AG10803 (cell line): ENCODE measurements at places on chromosomes 2 and 18.
A peak's percentile ranks its signal among the peaks of the same experiment; 100 is the strongest.

DNA sequence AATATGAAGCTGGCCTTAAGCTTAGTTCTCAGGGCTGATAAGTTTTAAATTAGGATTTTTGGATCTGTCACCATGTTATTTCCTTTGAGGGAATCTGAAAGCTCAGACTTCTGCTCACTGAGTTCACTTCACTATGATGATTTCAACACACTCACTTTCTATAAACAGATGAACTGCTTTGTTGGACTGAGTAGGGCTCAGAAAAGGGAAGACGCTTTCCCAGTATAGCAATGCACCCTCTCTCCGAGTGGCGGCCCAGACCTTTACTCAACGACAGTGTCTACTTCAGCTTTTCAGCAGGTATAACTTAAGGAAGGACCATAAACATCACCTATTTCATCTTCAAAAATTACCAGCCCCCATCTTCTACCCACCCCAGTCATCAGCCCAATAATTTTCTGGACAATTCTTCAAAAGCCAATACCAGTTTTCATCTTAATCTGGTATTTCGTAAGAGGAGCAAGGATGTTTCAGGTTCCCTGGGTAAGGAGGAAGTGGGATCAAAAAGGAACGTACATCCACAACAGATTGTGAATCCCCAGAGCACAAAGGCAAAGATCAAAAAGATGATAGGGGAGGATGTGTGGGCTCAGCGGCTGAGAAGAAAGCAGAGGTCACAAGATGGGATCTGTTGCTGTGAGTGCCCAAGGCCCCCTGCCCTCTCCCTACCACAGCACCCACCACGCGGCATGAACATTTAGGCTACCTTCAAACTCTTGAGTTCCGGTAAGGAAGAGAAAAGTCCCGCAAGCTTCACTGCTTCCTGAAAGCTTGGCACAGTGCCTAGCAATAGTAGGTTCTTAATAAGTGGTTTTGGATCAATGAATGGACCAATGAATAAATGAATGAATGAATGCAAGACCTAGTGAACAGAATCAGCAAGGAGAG lies 41.9 kb downstream of the LPIN2 start:
- no peak for DNase-seq

- DNase-seq, result peak; percentile 58
These were observed 7.0 kb upstream of the TTL start for GRCh38 chr2:112474844-112475486.

DNA sequence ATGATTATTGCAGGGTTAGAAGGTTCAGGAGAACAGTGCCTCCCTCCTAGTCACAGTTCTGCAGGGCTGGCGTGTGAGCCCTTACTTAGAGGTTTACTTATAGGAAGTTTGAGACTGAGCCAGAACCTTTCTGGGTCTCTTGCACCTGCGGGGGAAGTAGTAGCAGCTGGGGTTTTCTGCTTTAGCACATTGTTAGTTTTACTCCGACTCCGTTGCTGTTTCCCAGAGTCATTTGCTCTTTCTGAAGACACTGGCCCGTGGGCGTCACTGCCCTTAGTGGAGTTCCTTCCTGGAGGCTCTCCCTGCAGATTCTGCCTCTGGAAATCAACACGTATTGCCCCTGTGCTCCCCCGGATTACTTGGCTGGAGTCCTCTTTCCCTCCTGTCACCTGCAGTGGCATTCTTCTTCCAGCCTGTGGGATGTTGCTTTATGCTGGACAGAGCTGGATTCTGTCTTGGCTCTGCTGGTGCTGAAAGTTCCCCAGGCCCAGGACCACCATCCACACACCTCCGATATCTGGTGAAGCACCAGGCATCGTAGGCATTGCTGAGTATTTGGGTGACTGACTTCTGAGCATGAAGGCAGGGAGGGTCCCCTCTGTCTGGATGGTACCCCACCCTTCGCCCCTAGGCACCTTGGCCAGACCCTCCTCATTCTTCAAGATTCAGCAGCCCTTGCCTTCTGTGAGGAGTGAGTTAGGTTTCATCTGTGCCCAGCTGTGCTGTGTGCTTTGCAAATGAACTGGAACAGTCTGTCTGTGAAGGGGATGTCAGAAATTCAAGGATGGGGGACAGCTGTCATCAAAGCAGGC lies 51.7 kb downstream of the AGAP1 start:
- no peak for DNase-seq

DNA sequence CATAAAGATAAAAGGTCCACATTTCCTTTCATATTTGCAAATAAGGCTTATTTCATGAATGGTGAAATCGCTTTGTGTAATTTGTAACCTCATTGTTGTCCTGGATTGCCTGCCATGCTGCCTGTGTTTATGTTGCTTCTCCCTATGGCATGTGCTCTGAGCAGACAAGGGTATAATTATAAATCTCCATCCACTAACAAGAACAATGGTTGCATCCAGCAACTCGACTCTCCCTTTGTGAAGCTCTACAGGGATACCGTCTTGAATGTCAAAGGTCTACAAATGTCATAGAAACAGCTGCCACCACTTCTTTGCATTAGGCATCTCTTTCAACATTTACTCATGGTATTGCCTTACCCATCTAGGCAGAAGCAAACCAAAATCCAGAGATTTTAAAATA lies 209.6 kb downstream of the SLC8A1 start:
- DNase-seq, result no peak

- no peak for DNase-seq
These were observed 50.1 kb downstream of the PPM1B start for GRCh38 chr2:44218771-44219170.

DNA sequence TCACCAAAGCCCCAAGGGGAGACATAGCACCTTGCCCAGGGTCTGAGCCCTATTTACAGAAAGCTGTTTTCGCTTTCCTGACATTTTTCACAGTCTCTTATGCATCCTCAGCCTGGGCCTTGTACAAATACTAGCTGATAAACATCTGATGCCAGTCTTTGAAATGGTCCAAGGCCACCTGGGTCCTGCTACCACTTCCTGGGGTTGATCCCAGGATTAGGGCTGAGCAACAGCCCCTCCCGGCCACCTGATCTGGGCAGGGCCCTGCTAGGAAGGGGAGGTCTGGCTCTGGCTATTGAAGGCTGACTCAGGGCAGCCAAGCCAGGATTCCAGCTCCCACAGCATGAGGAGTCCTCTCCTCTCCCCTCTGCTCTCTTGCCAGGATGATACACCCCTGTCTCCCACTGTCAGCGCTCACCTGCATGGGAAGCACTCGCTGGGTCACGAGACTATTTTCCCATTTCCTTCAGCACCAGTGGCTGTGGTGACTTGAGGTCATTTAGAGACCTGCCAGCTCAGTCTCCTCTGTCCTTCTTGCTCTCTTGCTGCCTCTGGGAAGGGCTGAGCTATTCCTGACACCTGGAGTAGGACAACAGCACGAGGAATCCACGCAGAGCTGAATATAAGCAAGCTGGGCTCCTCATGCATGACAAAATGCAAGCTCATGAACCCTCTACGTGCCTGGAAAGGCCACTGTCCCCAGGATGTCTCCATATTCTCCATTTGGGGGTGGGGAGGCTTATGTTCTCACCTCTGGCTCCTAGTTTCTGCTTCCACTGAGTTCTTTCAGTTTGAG lies 53.0 kb upstream of the LGALSL start:
- DNase-seq, result no peak

GRCh38 chr2:164739966-164740365 lies 101.7 kb downstream of the COBLL1 start:
- peak; percentile 43 for DNase-seq

- peak; percentile 97 for DNase-seq
These were observed 96.8 kb downstream of the STPG4 start for GRCh38 chr2:47058003-47058931.

- DNase-seq, result no peak
These were observed 4.5 kb upstream of the GDF7 start for GRCh38 chr2:20662308-20662937.

DNA sequence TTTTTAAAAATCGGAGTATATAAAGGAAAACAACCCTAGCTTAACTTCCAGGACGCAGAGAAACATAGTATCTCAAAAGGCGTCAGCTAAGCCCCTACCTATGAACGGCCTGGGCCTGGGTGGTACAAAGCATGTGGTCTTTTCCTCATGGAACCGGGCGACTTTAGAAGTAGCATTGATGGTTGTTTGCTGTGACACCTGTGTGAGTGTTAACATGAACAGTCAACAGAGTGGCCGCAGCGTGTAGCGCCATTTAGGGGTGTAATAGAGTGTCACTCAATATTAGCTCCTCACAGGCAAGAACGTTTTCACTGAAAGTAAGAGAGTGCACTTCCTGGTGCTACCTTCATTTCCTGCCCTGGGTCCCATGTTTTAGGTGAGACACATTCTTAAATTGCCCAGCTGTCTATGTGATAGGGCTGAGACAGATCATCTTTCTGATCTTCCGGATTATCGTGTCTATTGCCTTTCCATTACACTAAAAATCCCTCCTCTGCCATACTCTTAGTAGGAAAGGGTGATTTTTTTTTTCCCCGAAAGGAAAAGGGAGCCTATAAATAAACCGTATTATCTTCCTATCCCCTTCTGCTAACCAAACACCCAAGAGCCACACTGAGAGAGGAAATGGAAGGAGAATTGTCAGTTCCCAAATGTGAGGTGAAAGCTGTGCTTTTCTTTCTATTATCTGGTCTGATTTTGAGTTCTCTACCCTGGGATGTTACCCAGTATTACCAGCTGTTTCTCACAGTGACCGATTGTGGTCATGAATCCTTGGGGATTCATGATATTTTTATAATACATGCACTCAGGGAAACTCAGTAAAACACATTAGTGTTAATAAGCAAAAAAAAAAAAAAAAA lies 1.3 kb downstream of the GORASP2 start:
- peak; percentile 27 for DNase-seq

GRCh38 chr2:211436182-211436581 lies 879.8 kb downstream of the CPS1 start:
- DNase-seq, result no peak
